Immature natural killer cell (primary cell): ENCODE measurements at places on chromosomes 1 and 21.

DNA sequence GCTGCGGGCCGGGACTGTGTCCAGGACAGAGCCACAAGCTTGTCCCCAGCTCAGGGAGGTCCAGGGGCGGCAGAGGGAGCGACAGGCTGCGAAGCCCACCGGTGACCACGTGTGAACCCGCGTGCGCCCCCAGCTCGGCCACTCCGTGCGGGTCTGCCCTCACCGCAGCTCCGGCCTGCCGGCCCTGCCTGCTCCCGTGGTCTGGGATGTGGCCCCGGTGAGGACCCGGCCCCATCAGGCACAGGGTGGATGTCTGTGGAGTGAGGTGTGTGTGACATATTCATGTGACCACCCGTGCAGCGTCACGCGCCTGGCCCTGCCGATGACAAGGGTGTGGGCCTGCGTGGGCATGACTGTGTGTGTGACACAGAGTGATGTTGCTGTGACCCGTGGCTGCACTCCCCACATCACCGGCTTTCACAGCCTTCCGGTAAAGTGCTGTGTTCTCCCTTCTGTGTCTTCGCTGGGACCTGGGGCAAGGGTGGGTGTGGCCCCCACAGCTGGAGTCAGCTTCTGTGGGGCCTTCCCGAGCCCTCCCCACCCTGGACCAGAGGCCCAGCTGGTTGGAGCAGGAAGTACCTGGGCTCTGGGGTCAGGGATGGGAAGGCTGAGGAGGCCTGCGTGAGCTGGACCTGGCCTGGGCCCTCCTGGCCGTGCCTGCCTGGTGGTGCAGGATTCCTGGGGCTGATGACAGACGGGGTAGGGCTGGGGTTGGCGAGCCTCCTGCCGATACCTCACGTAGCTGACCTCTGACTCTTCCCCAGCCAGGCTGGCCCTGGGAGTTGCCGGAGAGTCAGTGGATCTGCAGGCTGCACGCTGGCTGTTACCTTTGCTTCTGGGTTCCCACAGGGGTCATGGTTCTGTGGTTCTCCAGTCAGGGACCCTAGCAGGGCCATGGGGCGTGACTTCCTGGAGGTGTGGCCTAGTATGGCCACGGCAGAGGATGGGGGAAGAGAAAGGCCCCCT is 4.1 kb downstream of the RNF223 start:
- DNase-seq: peak; percentile 24

- no peak for DNase-seq
Observed at GRCh38 chr1:101043776-101044175, 18.2 kb upstream of the DPH5 start.

GRCh38 chr1:22121421-22121911 is 21.4 kb downstream of the WNT4 start:
- DNase-seq: no peak

- DNase-seq: no peak
Observed at GRCh38 chr1:173581383-173582079, 21.3 kb downstream of the SLC9C2 start.

DNA sequence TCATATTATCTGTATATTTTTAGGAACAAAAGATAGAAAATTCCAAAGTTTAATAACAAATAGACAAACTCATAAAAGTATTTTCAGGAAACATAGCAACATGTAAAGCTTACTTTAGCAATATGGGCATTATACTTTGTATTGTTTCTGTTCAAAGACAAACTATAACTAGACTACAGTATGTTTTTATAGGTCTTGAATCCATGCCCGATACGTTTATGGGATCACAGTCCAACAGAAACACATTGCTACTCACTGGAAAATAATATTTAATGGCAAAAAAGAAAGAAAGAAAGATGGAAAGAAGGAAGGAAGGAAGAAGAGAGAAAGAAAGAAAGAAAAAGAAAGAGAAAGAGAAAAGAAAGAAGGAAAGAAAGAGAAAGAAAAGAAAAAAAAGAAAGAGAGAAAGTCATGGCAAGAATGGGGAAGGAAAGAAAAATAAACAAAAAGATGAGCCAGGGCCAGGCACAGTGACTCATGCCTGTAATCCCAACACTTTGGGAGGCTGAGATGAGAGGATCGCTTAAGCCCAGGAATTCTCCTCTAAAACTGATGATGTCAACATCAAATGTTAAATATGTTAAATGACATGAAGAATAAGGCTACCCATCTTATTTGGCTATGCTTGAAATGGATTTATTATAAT is 32.7 kb downstream of the TM2D1 start:
- DNase-seq: no peak

GRCh38 chr1:243597383-243597782 is 252.7 kb downstream of the AKT3 start:
- DNase-seq: peak; percentile 3

DNA sequence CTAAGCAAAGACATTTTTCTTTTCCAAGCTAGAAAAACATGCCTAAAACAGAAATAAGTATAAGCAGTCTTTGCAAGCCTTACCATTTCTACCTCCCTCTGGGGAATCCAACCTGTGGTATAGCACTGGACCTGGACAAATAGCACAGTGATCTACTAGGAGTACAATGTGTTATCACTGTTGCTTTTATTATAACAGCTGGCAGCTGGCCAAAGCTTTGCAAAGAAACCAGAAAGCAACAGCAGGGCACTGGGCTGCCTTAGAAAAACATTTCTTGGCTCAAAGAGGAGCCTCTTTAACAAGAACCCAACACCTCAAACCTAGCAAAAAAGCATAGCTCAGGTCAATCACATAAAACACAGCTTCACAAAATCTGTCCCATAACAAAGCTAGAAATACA is 294.5 kb upstream of the GREM2 start:
- DNase-seq: no peak

DNA sequence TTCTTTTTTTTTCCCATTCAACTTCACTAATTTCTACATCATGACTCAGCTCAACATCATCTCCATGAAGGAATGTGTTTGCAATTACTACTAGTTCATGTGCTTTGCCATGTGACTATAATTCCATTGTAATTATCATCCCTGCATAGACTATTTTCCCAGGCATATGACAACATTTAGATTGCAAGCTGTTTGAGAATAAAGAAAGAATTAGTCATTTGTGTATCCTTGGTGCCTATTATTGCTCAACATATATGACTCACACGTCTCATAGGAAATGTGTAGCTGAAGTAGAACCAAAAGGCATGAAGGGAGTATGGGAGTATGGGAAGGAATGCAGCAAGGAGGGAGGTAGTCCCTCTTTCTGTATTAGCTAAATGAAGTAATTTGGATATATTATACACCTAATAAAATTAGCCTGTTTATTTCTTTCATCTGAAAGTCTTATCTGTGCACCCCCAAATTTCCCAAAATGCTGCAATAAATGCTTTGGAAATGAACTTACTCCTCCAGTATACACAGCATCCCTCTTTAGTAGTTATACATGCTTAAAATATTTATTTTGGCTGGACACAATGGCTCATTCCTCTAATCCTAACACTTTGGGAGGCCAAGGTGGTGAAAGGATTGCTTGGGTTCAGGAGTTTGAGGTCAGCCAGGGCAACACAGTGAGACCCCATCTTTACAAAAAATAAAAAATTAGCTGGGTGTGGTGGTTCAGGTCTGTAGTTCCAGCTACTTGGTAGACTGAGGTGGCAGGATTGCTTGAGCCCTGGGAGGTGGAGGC is 316.9 kb upstream of the ADGRL4 start:
- DNase-seq: no peak

DNA sequence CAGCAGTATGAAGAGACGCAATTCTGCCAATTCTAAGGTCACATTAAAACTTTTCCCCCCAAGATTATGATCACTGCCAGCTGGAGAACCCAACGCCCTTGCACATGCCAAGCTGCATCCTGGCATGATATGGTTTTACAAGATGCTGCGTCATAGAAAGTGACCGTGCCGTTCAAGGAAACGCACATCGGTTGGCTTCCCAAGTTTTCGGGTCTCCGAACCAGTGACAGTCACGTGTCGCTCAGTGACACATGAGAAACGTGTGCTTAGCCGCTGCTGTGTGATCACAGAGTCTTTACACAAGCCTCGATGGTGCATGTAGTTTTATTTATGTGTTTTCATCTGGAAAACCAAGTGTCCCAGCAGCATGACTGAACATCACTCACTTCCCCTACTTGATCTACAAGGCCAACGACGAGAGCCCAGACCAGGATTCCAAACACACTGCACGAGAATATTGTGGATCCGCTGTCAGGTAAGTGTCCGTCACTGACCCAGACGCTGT is 7.4 kb downstream of the SMIM1 start:
- no peak for DNase-seq

- DNase-seq: no peak
Observed at GRCh38 chr1:246647513-246647912, 76.7 kb upstream of the SCCPDH start.

DNA sequence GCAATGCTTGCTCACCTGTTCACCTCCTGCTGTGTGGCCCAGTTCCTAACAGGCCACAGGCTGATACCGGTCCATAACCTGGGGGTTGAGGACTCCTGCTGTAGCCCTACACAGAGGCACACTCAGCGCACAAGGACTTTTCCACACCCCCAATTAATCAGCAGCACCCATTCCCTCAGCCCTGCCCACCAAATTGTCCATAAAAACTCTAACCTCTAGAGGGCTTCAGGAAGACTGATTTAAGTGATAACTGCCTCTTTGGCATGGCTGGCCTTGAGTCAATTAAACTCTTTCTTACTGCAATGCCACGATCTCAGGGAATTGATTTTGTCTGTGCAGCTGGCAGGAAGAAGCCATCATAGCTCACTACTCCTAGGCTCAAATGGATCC is 71.3 kb upstream of the MUTYH start:
- no peak for DNase-seq

GRCh38 chr1:1826356-1827088 is 48.3 kb upstream of the NADK start:
- no peak for DNase-seq

- no peak for DNase-seq
Observed at GRCh38 chr21:16800536-16801275, 712.1 kb upstream of the CXADR start.
